Daoy (cell line): ENCODE measurements at places on chromosomes 12 and 14.

GRCh38 chr14:26597589-26598080 is at the start of gene NOVA1:
Gene NOVA1, minus strand, starts transcription at chr14:26598033. Its CDS starts 597 bp downstream, at chr14:26597436.
- DNase-seq, result no peak

DNA sequence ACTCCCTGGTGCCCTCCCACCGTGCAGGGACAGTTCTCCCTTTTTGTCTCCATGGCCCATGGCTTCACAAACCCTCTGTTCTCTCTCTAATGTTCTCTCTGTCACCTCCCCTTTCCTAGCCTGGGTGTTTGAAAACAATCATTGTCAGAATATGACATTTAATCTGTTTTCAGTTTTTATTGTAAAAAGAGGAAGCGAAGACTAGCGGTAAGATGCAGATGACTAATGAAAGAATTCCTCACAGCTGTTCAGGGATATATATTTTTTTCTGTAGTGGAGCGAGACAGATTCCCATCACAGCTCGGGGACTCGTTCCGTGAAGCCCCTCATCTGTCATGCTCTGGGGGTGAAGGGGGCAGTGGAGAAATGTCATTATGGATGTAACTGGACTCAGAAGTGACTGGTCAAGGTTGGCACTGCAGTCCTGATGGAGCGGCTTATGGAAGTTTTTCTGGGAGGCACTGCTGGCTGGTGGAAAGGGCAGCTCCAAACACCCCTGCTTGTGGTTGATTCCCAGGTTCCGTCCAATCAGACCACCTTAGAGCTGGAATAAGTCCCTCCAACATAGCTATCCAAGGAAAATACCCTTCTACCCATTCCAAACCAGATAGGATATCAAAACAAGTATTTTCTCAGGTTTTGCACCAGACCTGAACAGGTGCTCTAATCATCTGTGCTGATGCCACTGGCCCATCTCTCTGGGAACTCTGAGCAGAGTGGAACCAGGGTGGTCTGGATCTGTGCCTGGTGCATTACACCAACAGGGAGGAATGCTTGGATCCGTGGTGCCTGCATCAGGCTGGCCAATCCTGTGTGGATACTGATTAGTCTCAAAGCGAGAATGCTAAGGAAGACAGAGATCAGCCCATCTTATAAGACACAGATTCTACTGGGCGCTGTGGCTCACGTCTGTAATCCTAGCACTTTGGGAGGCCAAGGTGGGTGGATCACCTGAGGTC is 84.7 kb downstream of the GPATCH2L start:
- DNase-seq, result no peak

- no peak for DNase-seq
Observed at GRCh38 chr12:47317175-47317915, 237.6 kb upstream of the AMIGO2 start.

- DNase-seq, result peak; percentile 37
Observed at GRCh38 chr12:95215949-95216348, 1.3 kb downstream of the FGD6 start.

- DNase-seq, result no peak
Observed at GRCh38 chr14:93543766-93544165, 113.0 kb downstream of the UNC79 start.

DNA sequence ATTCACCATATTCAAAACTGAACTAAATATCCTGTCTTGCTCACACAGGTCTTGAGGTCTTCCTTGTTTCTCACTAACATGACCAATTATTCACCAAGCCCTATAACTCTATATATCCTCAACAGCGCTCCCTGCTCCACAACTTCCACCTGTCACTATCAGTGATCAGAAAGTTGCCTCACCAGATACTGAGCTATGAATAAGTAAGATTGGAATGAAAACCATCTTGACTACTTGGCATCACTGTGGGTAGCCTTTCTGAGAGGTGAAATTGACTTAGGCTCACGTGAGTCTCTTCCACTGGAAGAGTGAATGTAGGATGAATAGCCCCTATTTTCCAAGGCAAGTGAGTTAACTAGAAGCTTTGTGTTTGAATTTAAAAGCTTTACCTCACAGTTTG is 167.1 kb downstream of the PIK3C2G start:
- DNase-seq, result no peak

- DNase-seq, result no peak
Observed at GRCh38 chr12:132167611-132168310, 23.5 kb downstream of the NOC4L start.

DNA sequence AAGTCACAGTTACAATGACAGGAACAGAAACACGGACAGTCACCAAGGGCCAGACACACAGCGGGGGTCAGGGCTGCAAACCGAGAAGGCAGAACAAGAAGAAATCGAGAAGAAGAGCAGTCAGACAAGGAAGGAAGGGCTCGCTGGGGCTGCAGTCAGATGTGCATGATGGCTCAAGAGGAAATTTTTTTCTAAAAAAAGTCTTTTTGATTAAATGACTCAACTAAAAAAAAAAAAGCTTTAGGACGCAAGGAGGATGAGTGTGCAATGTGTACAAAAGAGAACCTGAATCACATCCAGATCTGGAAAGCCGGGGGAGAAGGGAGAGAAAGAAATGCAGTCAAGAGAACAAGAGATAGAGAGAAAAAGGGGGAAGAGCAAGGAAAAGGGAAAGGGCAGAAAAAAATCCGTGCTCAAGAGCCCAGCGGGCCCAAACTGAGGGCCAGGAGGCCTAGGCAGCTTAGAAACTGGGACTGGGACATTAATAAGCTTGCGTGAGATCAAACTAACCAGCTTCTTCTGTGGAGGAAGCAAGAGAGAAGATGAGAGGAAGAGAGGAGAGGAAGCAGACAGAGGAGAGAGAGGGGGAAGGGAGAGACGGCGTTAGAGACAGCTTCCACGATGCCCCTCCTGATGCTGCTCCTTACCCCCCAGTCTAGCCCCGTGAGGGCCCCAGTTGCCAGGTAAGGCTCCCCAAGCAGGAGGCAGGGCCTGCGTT is 6.7 kb downstream of the IFFO1 start:
- no peak for DNase-seq
